Bronchial smooth muscle cell (primary cell): ENCODE measurements at places on chromosomes 3 and 15. TPM values are rescaled to one million over a fixed set of nuclear protein-coding genes. Genes with fewer than 3 reads are reported as not detected.

The TMEM207 gene
- total RNA-seq, result not detected in 2 replicates

The TMEM266 gene
- total RNA-seq, result 0.16 and 0.17 TPM in 2 replicates

The RGMA gene
- 1.1 and 1.9 TPM in 2 replicates for total RNA-seq

The KBTBD13 gene
- not detected in 2 replicates for total RNA-seq
